Cardiac septum (tissue), 1 donor: ENCODE measurements at places on chromosomes 16 and 17. TPM values are rescaled to one million over a fixed set of nuclear protein-coding genes. Genes with fewer than 3 reads are reported as not detected.

MYH11 gene
- 62.2 TPM for total RNA-seq

HOXB7 gene
- 0.22 TPM for total RNA-seq

TBC1D3H gene
- not detected for total RNA-seq

DOC2B gene
- 6.4 TPM for total RNA-seq

LLGL2 gene
- total RNA-seq = 4.7 TPM

CYBA gene
- total RNA-seq = 26.8 TPM

OR2C1 gene
- total RNA-seq = not detected

PLEKHG4 gene
- 0.70 TPM for total RNA-seq

PIPOX gene
- total RNA-seq = 0.57 TPM

DNAI2 gene
- not detected for total RNA-seq

CALB2 gene
- total RNA-seq = 0.70 TPM

GDPD3 gene
- total RNA-seq = 3.0 TPM

SMIM22 gene
- not detected for total RNA-seq

WWP2 gene
- total RNA-seq = 23.8 TPM

INTS2 gene
- 14.9 TPM for total RNA-seq

KRTAP2-1 gene
- not detected for total RNA-seq

CHST4 gene
- not detected for total RNA-seq

TBC1D28 gene
- not detected for total RNA-seq

SRCIN1 gene
- total RNA-seq = 6.2 TPM

PYY gene
- not detected for total RNA-seq

ATP2A1 gene
- total RNA-seq = 0.54 TPM

GPR179 gene
- total RNA-seq = 0.16 TPM

ITGAD gene
- not detected for total RNA-seq

TP53TG3F gene
- not detected for total RNA-seq

OSGIN1 gene
- 12.6 TPM for total RNA-seq

TP53TG3B gene
- total RNA-seq = not detected

HP gene
- 8.3 TPM for total RNA-seq

COIL gene
- 7.0 TPM for total RNA-seq

TMUB2 gene
- 20.5 TPM for total RNA-seq

SMG6 gene
- total RNA-seq = 19.7 TPM

KRTAP4-6 gene
- total RNA-seq = not detected

ZG16 gene
- not detected for total RNA-seq

SLC38A8 gene
- not detected for total RNA-seq

HID1 gene
- total RNA-seq = 9.0 TPM

OTOA gene
- total RNA-seq = 0.11 TPM

NTN3 gene
- total RNA-seq = 0.30 TPM

GIT1 gene
- total RNA-seq = 36.2 TPM

SLC13A2 gene
- total RNA-seq = not detected

ADAP2 gene
- 6.8 TPM for total RNA-seq

ICAM2 gene
- total RNA-seq = 22.0 TPM

TM4SF5 gene
- not detected for total RNA-seq

FAM171A2 gene
- total RNA-seq = 0.62 TPM

CSH1 gene
- not detected for total RNA-seq

EPOP gene
- total RNA-seq = 2.3 TPM
